C1 segment of cervical spinal cord (tissue), 14 donors: ENCODE measurements at places on chromosomes 12 and 14.

- DNase-seq: no peak
Measured at GRCh38 chr14:100640471-100641273, 53.5 kb upstream of the BEGAIN start.

DNA sequence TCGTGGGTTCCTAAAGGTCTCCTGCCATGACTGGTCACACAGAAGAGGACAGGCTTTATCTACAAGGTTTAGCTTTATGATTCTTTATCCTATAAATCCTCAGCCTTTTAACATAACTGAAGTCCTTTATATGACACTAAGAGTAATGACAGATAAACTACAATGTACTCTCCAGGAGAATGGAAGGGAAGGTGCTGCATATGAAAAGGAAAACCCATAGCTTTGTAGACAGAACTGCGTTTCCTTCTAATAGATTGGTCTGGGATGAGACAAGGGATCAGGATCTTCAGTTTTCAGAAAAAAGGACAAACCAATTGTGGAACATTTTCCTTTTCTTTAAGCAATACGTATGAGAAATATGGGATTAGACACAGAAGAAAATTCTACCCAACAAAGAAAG lies 201.1 kb upstream of the NPAS3 start:
- no peak for DNase-seq

- no peak for DNase-seq
Measured at GRCh38 chr12:130335517-130336392, 1.9 kb upstream of the PIWIL1 start.

GRCh38 chr12:92076101-92076500 lies 69.5 kb downstream of the BTG1 start:
- no peak for DNase-seq

GRCh38 chr14:90272523-90272922 lies 16.2 kb downstream of the PSMC1 start:
- DNase-seq: no peak

DNA sequence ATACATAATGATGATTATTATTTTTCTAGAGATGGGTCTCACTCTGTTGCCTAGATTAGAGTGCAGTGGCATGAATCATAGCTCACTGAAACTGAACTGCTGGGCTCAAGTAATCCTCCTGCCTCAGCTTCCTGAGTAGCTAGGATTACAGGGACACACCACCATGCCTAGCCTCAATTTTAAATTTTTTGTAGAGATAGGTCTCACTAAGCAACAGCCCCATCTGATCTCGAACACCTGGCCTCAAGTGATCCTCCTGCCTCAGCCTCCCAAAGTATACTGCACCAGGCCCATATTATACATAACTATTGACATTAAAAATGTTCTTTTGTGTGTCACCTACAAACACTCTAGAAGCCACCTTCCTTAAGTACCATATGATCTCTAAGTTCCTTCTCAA lies 3.4 kb downstream of the TXNRD1 start:
- DNase-seq: no peak

- DNase-seq: no peak
Measured at GRCh38 chr14:36515105-36515593, 4.9 kb downstream of the NKX2-1 start.

DNA sequence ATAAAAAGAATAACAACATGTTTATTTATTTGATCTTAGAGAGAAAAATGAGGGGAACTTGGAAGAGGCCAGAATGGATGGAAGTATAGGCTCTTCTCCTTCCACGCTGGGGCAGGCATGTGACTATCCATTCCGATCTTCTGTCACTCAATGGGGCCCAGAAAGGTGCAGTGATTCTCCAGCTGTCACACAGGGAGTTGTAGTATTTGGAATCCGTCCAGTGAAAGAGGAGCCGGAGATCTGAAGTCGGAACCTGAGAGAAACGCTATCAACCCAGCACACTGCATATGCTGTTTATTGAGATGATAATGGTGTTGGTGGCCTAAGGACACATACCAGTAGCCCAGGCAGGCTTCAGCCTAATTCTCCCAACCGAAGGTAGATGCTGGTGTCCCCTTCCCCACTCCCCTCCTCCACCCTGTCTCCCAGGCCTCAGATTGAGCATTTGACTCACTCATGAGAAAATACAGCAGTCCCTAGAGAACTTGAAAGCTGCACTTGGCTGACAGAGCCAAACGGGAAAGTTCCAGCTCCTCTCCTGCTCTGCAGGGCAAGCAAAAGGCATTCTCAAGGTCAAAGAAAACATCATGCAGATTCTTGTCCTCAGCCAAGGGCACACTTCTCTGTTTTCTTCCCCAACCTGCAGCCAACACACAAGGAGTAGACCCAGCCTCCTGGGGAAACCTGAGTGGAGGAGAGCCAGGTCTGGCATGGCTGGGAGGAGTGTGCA lies 100.4 kb downstream of the IRF2BPL start:
- no peak for DNase-seq
